ENCODE measurements at places on chromosomes 2 and 18. TPM values are rescaled to one million over a fixed set of nuclear protein-coding genes. Genes with fewer than 3 reads are reported as not detected.

Gene PRKAG3
- under 0.01 TPM for total RNA-seq

Gene CNGA3
- not detected for total RNA-seq

Gene DNER
- under 0.01 TPM for total RNA-seq

Gene COLEC11
- 1.2 TPM for total RNA-seq

Gene GKN2
- total RNA-seq, result not detected

Gene RFTN2
- 0.58 TPM for total RNA-seq

Gene PSMA8
- under 0.01 TPM for total RNA-seq

Gene ACADL
- total RNA-seq, result not detected

Gene CNRIP1
- 16.9 TPM for total RNA-seq

Gene MXD1
- 6.5 TPM for total RNA-seq

Gene FAM110C
- total RNA-seq, result 1.4 TPM

Gene LIPG
- 48.9 TPM for total RNA-seq

Gene GPR75
- 1.2 TPM for total RNA-seq

Gene CCT4
- 167 TPM for total RNA-seq

Gene DOCK10
- total RNA-seq, result 35.0 TPM

Gene GPR155
- total RNA-seq, result 4.4 TPM

Gene GULP1
- 38.9 TPM for total RNA-seq

Gene TMEFF2
- total RNA-seq, result under 0.01 TPM

Gene ESPNL
- total RNA-seq, result 0.58 TPM

Gene CAPN14
- total RNA-seq, result 0.28 TPM

Gene GAL3ST2
- total RNA-seq, result 0.85 TPM

Gene CXCR4
- 0.85 TPM for total RNA-seq

Gene SPC25
- total RNA-seq, result 8.6 TPM
